ENCODE measurements at places on chromosomes 16 and 17.

DNA sequence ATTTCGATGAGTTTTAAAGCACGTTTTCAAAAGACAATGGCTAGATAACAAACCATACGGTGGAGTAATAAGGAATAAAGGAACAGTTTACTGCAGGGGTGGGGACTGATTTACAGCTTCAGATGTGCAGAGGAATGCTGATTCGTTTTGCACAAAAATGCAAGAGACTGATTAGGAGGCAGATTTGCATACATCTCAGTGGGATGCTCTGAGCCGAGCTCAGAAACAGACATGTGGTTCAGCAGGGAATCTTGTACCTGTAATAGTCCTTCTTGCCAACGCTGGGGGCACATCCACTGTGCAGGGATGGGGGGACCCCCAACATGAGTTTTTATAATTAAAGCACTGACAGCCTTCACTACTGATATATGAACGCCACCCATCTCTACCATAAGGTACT lies 308.0 kb downstream of the GRIN2A start:
- no peak for DNase-seq

- DNase-seq: no peak
Observed at GRCh38 chr17:74898376-74898946, 5.0 kb upstream of the FADS6 start.

DNA sequence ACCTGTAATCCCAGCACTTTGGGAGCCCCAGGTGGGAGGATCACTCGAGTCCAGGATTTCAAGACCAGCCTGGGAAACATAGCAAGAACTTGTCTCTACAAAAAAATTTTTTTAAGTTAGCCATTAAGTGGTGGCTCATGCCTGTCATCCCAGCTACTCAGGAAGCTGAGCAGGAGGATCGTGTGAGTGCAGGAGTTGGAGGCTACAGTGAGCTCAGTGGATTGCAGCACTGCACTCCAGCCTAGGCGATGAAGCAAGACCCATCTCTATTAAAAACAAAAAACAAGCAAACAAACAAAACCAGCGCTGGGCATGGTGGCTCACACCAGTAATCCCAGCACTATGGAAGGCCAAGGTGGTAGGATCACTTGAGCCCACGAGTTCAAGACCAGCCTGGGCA lies 38.0 kb downstream of the HEATR3 start:
- no peak for DNase-seq

DNA sequence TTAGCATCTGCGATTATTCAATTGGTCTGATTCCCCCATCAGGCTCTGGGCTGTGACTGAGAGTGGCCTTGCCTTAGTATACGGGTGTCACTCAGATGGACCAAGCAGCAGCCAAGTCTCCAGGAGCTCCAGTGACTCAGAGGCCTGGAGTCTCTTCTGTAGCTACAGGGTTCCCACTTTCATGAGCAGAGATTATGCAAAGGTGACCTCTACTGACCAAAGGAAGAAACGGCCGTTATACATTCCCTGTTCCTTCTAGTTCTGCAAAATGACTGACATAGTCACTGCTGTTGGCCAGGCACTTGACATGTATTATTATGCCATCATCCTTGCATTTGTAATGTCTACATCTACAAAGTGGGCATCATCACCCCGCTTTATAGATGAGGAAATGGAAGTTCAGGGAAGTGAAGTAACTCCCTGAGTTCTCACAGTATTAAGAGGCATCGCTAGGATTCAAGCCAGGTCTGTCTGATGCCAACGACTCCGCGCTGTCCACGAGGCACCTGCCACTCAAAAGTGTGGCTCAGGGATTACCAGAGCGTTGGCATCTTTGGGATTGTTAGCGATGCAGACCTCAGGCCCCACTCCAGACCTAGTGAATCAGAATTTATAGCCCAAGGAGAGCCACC lies 23.3 kb downstream of the SLC38A7 start:
- no peak for DNase-seq

All from activated CD8-positive, alpha-beta memory T cell treated with anti-CD3 and anti-CD28 coated beads for 1 hour (primary cell).